Amniotic stem cell (primary cell): ENCODE measurements at places on chromosomes 6 and 20.

DNA sequence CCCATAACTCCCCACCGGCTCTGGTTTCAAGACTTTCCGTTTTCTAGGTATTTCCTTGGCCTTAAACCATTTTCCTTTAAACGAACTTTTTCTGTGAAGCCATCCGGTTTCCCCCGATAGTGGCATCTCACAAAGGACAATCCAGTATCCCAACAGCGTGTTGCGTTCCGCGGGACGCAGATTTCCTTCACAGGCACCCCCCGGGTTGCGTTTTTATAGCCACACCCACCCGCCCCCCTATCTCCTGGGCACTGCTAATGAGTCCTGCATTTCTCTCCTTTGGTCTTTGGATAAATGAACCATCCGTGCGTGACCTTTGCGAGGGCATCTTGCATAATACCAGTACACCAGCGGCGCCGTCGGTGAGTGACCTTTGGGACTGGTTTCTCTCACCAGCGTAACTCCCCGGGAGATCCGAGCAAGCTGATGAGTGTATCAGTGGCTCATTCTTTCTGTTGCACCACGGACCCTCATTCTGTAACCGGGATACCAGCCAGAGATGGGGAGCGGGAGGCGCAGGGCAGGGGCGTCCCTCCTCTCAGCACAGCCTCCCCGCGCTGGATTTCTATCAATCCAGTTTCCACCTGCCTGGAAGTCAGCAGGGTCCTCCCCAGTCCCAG lies 586 bp upstream of the NQO2 start:
- DNase-seq = no peak

DNA sequence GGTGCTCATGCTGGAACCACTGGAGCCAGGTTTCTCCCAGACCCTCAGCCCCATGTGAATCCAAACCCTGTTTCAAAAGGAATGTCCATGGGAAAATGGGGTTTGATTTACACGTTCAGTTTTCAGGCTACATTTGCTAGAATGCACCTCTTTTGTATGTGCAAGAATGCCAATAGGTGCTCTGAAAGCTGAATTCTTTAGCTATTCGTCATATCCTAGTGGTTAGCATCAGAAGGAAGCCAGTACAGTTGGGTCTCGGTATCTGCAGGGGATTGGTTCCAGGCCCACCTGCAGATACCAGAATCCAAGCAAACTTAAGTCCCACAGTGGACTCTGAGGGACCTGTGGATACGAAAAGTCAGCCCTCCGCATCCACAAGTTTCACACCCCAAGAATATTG lies 93.4 kb downstream of the UST start:
- no peak for DNase-seq

GRCh38 chr6:96657344-96657743 lies 94.4 kb downstream of the FHL5 start:
- DNase-seq = no peak

GRCh38 chr6:15596186-15596896 lies 66.5 kb downstream of the DTNBP1 start:
- DNase-seq = no peak

- no peak for DNase-seq
These were observed 202.8 kb upstream of the AGPAT4 start for GRCh38 chr6:161476711-161477110.

DNA sequence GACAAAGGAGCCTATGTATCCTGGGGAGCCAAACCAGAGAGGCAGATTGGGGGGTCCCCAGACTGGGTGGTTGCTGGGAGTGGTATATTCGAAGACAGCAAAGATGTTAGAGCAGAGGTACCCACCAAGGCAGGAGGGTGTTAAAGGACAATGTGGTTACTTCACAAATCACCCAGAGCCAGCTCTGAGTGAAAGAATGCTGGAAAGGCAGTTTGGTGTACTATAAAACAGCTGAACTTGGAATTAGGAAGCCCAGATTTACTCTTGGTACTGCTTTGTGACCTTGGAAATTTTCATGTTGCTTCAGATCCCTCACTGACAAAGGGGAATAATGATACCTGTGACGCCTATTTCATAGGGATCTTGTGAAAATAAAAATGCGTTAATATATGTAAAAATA lies 121.6 kb downstream of the CD164 start:
- DNase-seq = no peak

DNA sequence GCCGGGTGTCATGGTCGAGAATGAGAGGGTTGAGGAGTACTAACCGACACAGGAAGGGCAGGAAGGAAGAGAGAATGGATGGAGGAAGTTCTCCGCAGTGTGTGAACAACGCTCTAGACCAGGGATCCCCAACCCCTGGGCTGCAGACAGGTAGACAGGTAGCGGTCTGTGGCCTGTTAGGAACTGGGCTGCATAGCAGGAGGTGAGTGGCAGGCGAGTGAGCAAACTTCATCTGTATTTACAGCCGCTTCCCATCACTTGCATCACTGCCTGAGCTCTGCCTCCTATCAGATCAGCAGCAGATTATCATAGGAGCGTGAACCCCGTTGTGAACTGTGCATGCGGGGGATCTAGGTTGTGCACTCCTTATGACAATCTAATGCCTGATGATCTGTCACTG lies 62.0 kb downstream of the SULF2 start:
- DNase-seq = no peak

DNA sequence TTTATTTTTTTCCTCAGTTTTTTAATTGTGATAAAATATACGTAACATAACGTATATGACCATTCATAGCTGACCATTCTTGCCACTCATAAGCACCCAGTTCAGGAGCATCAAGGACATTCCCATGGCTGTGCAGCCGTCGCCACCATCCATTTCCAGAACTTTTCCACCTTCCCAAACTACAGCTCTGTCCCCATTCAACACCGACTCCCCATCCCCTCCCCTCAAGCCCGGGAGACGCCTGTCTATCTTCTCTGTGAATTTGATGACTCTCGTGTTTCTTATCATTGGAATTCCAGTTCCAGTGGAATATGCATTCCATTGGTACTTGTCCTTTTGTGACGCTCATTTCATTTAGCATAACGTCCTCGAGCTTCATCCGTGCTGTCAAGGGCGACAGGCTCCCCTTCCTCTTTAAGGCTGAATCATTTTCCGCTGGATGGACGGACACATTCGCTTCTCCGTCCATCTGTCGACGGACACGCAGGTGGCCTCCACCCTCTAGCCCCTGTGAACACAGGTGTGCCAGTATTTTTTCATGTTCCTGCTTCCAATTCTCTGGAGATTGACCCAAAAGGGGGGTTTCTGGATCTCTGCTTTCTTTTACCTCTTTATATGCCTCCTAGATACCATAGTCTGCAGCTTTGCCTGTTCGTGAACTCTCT lies 88.1 kb downstream of the YTHDF1 start:
- DNase-seq = no peak

DNA sequence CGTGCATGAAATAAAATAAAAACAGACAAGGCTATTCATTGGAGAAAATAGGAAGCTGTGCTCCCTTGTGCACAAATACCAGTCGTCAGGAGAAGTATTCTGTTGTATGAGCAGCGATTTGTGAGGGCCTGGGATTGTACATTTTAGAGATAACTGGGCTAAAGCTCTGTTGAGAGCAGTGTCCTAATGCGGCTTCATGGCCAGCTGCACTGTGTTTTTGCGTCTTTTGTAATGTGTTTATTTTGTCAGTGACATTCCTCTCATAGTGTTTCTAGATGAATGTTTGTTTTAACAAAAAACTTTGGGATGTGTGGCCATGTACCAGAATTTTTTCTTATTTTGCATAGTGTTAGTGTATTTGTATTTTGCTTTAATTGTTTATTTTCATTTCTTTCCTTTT lies 14.8 kb downstream of the ERMARD start:
- no peak for DNase-seq

GRCh38 chr20:1528811-1529210 lies 28.7 kb downstream of the SIRPD start:
- DNase-seq = no peak

DNA sequence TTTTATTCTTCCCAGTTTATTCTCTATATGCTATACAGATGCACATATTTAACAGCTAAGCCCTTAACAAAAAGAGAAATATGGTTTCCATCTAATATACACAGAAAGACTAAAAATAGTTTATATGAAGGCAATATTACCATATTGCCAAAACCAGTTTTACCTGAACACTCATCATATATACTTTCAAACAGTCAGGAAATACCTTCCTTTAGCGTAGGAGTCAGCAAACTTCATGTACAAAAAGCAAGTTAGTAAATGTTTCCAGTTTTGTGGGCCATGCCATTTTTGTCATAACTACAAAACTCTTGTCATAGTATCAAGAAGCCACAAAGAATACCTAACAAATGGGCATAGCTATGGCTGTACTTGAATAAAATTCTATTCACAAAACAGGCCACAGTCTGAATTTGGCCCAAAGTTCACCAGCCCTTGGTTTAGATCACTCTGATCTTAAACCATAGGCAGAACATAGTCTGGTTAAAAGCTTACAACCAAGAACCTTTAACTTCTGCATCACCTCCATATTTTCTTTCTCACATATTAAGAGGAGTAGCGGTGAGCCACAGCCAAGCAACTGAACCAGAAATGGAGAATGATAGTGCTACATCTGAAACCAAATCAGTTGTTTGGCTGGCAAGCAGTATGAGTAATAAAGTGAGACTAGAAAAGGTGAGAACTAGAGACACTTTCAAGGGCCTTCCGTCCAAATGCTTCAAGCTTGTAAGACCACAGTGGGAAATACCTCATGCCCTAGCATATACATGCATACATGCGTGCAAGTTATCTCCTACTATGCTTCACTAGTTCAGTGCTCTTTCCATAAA lies 116.6 kb downstream of the PTPRK start:
- no peak for DNase-seq

GRCh38 chr6:82833481-82833880 lies 232.2 kb downstream of the UBE3D start:
- DNase-seq = no peak

DNA sequence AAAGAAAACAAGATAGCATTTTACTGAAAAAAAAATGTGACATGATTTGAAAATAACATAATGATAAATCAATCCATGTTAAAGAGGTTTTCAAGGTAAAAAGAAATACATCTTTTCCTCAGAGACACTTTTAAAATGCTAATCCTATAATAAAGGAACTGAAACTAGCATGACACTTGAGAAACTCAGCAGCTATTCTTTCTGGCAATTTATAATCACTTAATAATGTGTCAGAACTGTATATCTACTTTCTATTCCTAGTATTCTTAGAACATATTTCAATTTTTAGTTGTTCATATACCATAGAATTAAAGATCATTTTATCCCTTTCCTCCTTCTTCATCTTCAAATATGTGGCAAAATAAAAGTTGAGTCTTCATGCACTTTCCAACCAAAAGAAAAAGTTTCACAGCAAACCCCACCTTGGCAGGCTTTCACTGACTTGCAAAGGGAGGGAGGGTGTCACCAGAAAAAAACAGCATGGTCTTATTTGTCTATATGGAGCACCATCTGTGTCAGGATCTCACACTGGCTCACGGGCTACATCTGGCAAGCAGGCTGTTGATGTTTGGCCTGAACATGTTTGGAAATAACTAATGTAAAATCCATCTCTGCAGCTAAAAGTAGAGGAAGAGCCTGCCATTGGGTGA lies 48.5 kb downstream of the FHL5 start:
- no peak for DNase-seq

GRCh38 chr20:10225439-10226060 lies 6.9 kb downstream of the SNAP25 start:
- no peak for DNase-seq

GRCh38 chr6:90199900-90200299 lies 96.7 kb downstream of the BACH2 start:
- DNase-seq = no peak

DNA sequence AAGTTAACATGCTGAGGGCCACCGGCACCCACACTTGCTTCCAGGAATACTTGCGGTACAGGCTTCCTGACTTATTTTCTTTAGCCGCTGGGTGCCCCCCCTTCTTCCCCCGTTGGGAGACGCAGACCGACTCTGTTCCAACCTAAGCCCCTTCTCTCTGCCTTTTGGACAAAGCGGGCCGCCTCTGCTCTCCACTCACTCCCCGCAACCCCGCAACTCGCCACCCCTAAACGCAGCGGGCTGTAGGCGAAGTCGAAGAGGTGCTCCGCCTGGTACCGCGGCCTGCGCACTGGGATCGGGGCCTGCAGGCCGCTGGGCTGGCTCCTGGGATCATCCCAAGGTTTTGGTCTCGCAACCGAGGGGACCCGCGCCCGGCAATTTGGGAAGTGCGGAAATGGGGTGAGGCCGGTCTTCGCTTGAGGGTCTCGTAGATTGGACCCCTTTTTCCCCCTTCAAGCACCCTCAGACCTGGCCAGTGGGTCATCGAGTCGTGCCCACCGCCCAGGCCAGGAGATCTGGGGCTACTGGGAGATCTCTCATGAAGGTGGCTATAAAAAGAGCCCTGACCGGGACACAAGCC lies 4.7 kb upstream of the FOXF2 start:
- DNase-seq = no peak

DNA sequence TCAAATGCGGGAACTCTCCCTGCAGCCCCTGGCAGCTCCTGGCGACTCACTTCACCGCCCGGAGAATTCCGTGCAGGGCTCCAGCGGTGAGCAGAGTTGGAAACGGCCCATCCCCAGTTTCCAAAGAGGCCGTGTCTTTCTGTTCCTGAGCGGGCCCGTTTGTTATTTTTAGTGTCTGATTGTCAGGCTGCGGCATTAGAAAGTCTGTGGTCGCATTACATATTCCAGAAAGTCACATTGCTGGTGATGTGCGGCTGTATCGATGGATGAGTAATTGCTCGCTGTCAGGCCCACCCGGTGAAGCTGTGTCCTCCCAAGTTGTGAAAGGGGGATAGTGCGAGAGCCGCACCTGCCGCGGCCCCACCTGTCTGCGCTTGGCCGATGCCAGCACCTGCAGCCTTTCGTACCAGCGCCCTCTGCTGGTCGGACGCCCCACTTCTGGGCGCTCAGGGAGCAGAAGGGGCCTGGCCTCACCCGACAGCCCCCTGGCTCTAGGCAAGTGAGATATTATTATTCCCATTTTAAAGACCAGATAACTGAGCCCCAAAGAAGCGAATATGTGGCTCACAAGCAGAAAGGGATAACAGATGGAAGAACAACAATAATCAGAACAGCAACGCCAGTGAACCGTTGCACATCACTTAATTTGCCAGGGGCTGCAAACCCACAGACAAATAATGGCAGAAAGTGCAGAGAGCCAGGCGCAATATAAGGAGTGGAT lies 244.9 kb downstream of the TSHZ2 start:
- no peak for DNase-seq

DNA sequence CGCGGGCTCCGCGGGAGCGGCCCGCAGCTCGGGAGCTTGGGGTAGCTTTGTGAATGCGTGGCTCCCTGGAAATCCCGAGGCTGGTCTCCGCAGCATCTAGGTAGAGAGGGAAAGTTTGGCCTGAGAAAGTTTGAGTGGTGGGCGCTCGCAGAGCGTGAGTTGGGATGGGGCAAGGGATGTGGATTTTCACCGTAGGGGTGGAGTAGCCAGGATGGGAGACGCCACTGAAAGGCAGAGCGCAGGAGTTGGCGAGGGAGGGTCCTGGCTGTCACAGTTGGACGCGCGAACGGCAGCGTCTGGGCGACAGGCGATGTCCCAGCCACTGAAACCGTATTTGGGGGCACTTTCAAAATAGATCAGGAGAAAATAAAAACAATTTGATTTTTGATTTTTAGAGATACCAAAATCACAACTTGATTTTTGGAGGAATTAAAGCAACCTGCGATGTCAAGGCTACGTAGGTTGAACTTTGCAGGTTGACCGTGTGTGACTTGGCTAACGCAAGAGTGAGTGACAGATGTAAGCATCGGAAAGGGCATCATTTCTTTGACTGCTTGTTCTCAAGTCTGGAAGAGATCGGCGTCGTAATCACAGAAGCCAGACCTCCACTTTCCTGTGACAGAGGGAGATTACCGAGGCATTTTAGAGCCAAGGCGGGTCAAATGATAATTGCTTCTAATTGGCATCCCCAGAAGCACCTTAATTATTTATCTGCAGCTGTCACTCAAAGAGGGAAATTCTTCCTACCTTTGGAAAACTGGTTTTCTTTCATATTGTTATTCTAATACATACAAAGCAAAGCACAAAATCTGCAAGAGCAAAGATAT lies 646 bp downstream of the HEY2 start:
- no peak for DNase-seq
